Lung (tissue), 17 donors: ENCODE measurements at places on chromosomes 12 and 14. TPM values are rescaled to one million over a fixed set of nuclear protein-coding genes. Genes with fewer than 3 reads are reported as not detected.

DNA sequence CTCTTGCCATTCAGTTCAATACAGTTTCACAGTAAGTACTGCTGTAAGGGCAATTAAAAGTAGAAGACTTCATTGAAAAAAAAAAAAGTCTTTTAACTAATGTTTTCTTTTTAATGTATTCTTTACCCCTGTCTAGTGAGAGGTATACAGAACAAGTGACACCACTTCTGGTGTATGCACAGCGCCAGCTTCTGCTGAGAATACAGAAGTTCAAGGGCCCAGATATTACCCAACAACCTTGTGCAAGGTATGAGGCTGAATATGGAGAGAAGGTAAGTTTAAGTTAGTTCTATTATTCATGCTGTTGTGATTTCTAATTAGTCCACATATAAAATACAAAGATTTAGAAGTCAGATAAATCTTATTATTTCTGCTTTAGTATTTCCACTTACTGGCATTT, 168.7 kb downstream of the CFAP54 start:
- H3K27ac ChIP-seq: no peak overlapping the region
- H3K4me3 ChIP-seq: no peak overlapping the region
- H3K36me3 ChIP-seq: no peaks in the 10 kb centered on the region
- no peaks in the 10 kb centered on the region for H3K4me1 ChIP-seq
- no peak for DNase-seq

DNA sequence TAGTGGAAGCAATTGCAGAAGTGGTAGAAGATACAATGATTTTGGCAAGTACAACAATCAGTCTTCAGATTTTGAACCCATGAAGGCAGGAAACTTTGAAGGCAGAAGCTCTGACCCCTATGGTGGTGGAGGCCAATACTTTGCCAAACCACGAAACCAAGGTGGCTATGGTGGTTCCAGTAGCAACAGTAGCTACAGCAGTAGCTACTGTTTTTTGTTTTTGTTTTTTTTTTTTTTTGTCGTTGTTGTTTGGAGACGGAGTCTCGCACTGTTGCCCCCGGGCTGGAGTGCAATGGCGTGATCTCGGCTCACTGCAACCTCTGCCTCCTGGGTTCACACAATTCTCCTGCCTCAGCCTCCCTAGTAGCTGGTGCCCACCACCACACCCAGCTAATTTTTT, 47.4 kb downstream of the IFNG-AS1 start:
- H3K36me3 ChIP-seq: no peaks in the 10 kb centered on the region
- H3K27me3 ChIP-seq: no peaks in the 10 kb centered on the region
- H3K27ac ChIP-seq: no peak overlapping the region

GRCh38 chr12:47131011-47131410, 51.3 kb upstream of the AMIGO2 start:
- H3K27me3 ChIP-seq: no peaks in the 10 kb centered on the region
- no peak overlapping the region for H3K27ac ChIP-seq
- no peak overlapping the region for H3K4me3 ChIP-seq
- no peaks in the 10 kb centered on the region for H3K36me3 ChIP-seq

MAX gene
- total RNA-seq: 64.8 TPM

RFLNA gene
- 1.6 TPM for total RNA-seq

KCNA5 gene
- total RNA-seq: 3.7 TPM
